ENCODE measurements at places on chromosomes 13 and 19.

GRCh38 chr13:41307884-41308640 is 3.0 kb upstream of the NAA16 start:
- DNase-seq: no peak

DNA sequence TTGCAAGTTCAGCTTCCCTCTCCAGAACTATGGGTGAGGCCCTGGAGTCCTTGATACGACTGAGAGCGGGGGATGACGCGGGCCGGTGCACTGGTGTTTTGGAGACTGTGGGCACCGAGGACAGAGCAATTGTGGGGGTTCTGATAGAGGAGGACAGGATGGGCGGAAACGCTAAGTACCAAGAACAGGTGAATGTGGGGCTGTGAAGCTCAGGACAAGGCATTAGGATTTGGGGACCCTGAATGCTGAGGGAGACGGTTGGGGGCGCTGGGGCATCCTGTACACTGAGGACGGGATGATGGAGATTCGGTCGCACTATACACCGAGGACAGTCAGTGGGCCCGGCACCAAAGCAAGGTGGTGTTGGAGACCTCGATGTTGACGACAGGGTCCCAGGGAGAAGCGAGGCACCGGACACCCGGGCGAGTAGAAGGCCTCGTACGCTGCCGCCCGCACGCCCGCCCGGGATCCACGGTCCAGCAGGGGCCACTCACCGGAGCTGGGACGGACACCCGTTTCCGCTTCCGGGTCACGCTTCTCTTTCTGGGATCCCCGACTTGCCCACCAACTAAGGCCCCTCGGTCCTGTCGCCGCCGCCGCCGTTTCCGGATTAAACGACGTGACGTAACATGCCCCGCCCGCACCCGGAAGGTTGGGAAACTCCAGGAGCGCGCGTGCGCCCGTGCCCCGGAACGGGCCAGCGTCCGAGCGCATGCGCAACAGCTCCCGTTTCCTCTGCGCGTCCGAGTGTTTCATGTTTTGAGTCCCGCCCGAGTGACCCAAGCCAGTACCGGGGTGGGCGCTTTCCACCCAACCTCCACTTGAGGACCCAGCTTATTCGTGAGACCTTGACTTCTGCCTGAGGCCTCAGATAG is at the start of gene CHMP2A:
Gene CHMP2A (minus strand): TSS at position 612 of the 875 bp plus-strand sequence. CDS start 893 bp downstream, outside the sequence.
- DNase-seq: peak; percentile 97

GRCh38 chr19:2129486-2129885 is 21.9 kb downstream of the AP3D1 start:
- no peak for DNase-seq

- DNase-seq: no peak
These were observed 110.8 kb downstream of the ZIC5 start for GRCh38 chr13:99860745-99861144.

GRCh38 chr13:105278943-105279381 is 1256.5 kb downstream of the EFNB2 start:
- no peak for DNase-seq

GRCh38 chr19:44635581-44636438 is 7.9 kb upstream of the PVR start:
- peak; percentile 56 for DNase-seq

- no peak for DNase-seq
These were observed 111.1 kb downstream of the STARD13 start for GRCh38 chr13:33174491-33174890.
